EH (cell line): ENCODE measurements at places on chromosomes 3 and 15.

DNA sequence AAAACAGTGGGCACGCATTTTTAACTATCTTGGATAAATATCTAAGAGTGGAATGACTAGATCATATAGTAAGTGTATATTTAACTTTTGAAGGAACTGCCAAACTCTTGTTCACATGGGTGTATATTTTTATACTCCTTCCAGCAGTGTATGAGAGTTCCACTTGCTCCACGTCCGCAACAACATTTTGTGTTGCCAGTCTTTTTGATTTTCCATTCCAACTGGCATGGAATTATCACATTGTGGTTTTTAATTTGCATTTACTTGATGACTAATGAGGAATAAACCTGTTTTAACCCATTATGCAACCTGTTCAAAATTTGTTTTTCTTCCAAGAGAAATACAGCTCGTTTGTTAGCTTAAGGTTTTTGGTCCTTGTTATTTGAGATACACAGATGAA, 51.6 kb downstream of the ZNF621 start:
- no peak for DNase-seq

- DNase-seq: no peak
These were observed 13.8 kb upstream of the IL16 start for GRCh38 chr15:81182756-81183438.

DNA sequence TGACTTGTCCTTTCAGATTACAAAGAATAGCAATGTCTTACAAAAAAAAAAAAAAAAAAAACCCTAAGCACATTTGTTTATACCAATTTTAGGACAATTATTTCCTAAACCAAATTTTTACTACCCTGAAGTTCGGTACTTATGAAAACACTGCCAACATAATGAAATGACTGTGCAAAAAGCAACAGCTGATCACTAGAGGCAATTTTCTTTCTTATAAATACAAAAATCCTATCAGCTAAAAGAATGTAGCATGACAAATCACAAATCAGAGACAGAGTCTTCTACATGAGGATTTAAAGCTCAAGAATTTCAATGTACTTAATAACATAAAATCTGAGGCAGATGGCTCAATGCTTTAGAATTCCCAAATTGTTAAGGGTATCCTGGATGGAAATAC, 191.8 kb downstream of the MAGI1 start:
- peak; percentile 32 for DNase-seq

- peak; percentile 38 for DNase-seq
These were observed 62.1 kb downstream of the RASGRF1 start for GRCh38 chr15:79028411-79028964.

DNA sequence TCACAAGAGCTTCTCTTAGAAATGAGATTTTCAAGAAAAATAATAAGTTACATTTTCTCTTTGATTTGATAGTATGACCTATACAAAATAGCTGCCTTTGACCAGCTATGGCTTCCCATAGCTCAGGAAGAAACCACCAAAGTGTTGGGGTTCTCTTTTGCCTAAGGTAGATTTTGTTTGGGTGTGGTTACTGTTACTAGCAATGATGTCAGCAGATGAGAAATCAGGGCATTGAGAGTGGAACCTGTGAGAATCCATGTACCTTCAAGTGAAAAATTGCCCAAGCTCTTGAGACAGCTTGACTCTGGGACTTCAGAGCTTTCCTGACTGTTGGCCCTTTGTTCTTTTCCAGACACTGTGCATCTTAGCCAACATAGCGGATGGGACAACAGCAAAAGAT, 45.6 kb downstream of the NME9 start:
- DNase-seq: no peak
